AG09309 (cell line): ENCODE measurements at places on chromosomes 1 and 21.

DNA sequence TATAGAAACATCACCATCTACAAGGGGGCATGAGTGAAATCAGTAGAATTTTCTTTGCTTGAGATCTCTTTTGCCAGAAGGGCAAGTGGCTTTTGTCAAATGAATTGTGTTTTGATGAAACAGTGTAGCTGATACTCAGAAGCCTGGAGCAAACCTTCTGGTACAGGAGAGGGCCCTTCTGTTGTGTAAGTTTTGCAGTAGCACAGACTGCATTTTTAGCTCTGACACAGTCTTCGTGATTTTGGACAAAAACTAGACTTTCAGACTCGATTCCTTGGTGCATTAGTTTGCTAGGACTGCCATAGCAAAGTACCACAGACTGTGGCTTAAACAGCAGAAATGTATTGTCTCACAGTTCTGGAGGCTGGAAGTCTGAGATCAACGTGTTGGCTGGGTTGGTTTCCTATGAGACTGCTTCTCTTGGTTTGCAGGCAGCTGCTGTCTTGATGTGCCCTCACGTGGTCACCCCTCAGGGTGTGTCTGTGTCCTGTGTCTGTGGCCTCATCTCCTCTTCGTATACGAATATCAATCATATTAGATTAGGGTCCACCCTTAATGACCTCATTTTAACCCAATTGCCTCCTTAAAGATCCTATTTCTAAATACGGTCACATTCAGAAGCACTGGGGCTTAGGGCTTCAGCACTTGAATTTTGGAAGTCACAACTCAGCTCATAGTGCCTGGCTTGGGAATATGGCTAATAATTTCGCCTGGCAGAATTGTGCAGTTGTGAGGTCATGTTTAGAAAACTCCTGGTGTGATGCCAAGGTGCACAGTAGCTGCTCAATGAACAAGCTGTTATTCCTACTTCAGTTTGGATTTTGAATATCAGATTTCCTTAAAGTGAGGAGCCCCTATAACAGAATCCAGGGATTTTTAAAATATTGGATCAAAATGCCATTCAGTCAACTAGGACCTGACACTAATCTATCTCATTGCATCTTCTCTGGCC lies 21.2 kb upstream of the DISC1 start:
- DNase-seq = no peak

GRCh38 chr1:40625076-40625475 lies 40.4 kb downstream of the RIMS3 start:
- DNase-seq = no peak

GRCh38 chr1:168341483-168341975 lies 60.9 kb downstream of the TBX19 start:
- peak; percentile 42 for DNase-seq

GRCh38 chr21:46082963-46083790 lies 14.7 kb upstream of the COL6A2 start:
- peak; percentile 72 for DNase-seq

GRCh38 chr1:18934205-18935000 lies 22.1 kb downstream of the IFFO2 start:
- no peak for DNase-seq

- no peak for DNase-seq
Measured at GRCh38 chr1:1068517-1069055, 5.5 kb downstream of the RNF223 start.

DNA sequence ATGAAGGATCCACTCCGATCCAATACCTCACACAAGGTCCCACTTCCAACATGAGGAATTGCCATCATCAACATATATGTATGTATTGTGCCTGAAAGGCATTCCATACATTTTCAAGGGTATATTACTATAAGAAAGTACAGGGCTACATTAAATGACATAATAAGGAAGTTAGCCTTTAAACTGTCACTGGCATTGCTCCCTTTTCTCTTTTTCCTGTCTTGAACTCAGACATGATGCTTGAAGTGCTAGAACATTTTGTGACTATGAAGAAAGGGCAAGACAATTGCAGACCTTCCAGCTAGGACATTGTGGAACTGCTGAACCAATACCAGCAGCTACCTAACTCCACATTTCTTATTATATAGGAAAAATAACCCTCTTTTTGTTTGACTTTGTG lies 2.9 kb upstream of the TSPAN2 start:
- DNase-seq = no peak

GRCh38 chr1:183732236-183732880 lies 72.6 kb upstream of the RGL1 start:
- no peak for DNase-seq

DNA sequence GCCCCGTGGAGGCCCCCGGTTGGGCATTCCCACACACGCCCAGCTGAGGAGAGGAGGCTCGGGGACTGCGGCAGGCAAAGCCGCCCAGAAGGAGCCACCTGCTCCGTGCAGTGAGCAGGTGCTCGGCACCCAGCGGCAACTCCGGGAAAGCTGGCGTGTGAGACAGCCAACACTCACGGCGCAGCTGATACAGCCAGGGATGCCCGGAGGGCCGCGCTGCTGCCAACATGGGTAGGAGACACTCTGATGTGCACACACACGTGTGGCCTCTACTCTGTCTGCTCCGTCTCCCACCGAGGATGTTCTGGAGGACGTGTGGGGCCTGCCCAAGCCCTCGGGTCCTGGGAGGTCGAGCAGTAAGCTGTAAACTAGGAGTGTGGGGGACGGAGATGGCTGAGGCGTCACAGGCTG lies 12.9 kb downstream of the MORN1 start:
- DNase-seq = no peak

DNA sequence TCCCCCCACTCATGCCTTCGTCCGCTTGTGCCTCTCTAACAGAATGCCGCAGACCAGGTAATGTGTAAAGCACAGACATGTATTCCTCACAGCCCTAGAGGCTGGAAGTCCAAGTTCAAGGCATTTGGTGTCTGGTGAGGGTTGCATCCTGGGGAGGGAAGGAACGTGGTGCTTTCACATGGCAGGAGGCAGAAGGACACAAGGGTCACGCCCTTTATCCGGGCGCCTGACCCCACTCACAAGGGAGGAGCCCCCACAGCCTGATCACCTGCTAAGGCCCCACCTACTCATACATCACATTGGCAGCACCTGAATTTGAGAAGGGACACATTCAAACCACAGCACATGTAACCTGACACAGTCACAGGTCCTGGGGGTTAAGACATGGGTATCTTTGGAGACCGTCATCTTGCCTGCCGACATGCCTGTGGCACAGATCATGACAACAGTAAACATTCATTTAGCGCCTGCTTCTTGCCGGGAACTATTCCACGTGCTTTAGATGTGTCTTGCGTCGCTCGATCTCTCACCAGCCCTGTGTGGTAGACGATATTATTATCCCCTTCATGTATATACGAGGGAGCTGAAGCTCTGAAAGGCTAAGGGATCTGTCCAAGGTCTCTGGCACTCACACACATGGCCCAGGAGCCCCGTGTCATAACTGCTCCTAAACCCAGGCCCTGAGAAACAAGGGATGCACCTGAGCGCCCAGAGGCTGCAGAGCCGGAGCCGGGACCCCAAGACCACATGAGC lies 235.6 kb downstream of the NPHP4 start:
- DNase-seq = no peak

DNA sequence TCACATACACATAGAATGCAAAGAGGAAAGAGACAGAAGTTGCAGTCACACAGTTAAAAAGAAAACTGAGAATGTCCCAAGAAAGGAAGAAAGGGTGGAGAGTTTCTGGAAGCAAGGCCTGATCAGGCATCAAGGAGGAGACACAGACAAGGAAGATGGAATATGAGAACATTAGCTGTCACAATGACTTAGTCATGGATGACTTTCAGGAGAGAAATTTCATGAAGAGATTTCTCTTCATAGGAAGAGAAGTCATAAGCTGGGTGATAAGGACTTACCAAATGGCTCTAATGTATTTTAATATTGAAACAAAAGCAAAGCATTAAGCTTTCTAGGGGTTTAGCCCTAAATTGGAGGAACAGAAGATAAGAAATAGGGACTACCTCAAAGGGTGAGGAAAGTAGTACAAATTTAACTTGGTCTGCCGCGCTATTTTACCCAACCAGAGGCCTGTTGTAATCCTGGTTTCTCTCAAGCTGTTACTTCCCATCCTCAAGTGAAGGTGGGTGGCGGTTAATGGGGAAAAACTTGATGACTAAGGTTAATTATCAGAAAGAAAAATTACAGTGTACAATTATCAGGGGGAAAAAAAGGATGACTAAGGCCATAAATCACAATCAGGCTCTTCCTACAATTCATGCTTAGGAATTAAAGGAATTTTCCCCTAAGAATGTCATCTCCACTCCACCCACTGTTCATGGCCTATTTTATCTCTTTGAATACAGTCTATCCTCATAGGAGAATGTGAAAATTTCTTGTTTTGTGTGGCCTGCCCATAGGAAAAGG lies 93.9 kb upstream of the ADGRL2 start:
- no peak for DNase-seq

GRCh38 chr1:15830258-15830657 lies 17.2 kb upstream of the SPEN start:
- DNase-seq = no peak

DNA sequence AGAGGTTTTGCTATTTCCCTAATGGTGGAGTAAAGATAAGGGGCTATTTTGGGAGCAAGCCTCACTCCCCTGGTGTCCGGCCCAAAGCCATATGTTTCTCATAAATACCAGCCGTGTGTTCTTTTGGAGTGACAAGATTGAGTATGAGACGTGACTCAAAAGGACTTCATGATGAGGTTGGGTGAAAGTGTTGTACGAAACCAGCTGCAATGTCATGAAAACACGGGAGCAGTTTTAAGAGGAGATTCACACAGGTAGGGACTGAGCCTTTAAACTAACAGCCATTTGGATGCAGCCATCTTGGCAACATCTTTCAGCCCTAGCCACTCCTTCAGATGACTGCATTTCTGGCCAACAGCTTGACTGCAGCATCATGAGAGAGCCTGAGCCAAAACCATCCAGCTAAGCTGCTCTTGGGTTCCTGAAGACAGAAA lies 532.3 kb upstream of the USP24 start:
- DNase-seq = no peak

GRCh38 chr1:155256058-155256852 lies 972 bp upstream of the ENTREP3 start:
- no peak for DNase-seq

GRCh38 chr1:17922833-17923232 lies 167.7 kb downstream of the ACTL8 start:
- no peak for DNase-seq

- DNase-seq = no peak
Measured at GRCh38 chr1:156947818-156948525, 27.5 kb downstream of the LRRC71 start.

GRCh38 chr1:25026730-25027450 lies 96.8 kb upstream of the RUNX3 start:
- no peak for DNase-seq

- no peak for DNase-seq
Measured at GRCh38 chr1:97920276-97920831, 480 bp downstream of the DPYD start.

- no peak for DNase-seq
Measured at GRCh38 chr1:240765732-240766363, 153.9 kb upstream of the GREM2 start.

GRCh38 chr1:91924146-91924545 lies 25.1 kb upstream of the BRDT start:
- DNase-seq = peak; percentile 57

DNA sequence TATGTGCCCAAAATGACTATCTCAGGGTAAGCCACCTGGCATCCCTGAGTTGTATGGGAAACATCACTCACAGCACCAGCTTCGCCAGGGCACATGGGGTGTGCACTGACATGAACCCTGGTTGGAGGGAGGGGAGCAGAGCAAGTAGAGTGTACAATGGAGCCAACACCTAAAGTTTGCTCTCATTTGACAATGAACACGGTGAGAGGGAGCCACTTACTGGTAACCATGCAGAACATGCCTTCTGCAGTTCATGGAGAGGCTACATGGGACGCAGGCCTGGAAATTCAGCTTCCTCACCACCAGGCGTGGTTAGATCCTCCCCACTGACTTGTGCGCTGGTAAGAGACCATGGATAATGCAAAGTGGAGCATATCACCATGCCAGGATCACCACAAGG lies 10.0 kb upstream of the CPLANE2 start:
- no peak for DNase-seq

DNA sequence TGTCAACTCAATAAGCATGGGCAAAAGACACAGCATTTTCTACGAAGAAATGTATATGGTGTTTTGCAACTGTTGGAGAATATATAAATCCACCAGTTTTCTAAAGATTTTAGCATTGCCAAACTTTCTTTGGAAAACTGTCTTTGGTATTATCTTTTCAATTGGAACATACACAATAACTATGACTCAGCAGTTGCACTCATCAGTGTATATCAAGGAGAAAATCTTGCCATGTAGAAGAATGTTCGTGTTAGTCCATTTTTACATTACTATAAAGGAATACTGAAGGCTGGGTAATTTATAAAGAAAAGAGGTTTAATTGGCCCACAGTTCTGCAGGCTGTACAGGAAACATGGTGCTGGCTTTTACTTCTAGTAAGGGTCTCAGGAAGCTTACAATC lies 41.1 kb downstream of the PRKAA2 start:
- DNase-seq = no peak

DNA sequence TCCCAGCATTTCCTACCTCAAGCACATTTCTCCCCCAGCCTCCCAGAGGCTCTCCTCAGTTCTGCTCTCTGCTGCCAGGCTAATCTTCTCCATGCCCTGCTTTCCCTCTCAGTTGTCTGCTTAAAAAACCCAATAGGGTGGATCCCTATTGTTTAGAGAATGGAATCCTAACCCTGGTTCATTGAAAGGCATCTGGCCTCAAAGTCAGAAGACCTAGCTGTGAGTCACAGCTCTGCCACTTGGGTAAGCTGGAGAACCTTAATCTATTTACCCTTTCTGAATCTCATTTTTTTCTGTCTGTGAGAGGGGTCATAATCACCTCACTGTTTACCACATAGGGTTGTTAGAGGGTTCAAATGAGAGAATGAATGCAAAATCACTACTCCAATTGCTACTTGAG lies 12.5 kb upstream of the MYOC start:
- DNase-seq = no peak

DNA sequence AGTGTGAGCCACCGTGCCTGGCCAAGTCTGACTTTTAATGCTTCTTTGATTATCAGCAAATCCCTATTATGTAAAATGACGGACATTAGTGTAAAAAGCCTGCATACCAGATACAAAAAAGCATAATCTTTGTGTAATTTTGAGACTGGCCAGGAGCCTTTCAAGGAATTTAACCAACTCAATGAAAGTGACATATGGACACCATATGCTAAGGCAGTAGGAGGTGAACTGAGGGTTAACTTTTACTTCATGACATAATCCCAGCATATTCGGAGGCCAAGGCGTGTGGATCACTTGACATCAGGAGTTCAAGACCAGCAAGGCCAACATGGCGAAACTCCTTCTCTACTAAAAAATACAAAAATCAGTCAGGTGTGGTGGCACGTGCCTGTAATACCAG lies 94.6 kb downstream of the EIF4G3 start:
- no peak for DNase-seq

- DNase-seq = peak; percentile 61
Measured at GRCh38 chr1:224565186-224565585, 50.9 kb upstream of the CNIH3 start.
